ENCODE measurements at places on chromosomes 5 and 9.

GRCh38 chr9:129891569-129891968 lies 56.3 kb downstream of the USP20 start:
- H3K36me3 ChIP-seq = peaks cover 20% of the 10 kb centered on the region
- H3K27ac ChIP-seq = no peak overlapping the region
- H3K27me3 ChIP-seq = no peaks in the 10 kb centered on the region
- H3K4me1 ChIP-seq = peaks cover 15% of the 10 kb centered on the region

- DNase-seq = no peak
- H3K27me3 ChIP-seq = no peaks in the 10 kb centered on the region
- H3K4me1 ChIP-seq = peaks cover 17% of the 10 kb centered on the region
- no peak overlapping the region for H3K4me3 ChIP-seq
These were observed 16.9 kb downstream of the CAMSAP1 start for GRCh38 chr9:135890190-135891026.

DNA sequence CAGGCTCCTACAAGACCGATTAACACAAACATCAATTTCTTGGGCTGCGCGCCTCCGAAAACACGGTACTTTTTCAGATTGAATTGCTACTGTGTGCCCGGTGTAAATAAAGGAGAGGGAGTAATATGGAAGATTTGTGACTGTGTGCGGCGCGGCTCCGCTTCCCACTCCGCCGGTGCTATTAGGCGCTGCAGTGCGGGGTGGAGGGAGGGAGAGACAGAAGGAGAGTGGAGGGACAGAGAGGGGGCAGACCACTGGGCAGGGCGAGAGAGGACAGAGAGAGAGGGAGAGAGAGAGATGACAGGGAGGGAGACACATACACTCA lies 24.7 kb upstream of the RNU6ATAC start:
- DNase-seq = no peak
- no peaks in the 10 kb centered on the region for H3K36me3 ChIP-seq
- H3K27me3 ChIP-seq = peaks cover 27% of the 10 kb centered on the region
- H3K27ac ChIP-seq = no peak overlapping the region
- peaks cover 12% of the 10 kb centered on the region for H3K4me1 ChIP-seq

GRCh38 chr9:10721301-10721700 lies 108.5 kb upstream of the PTPRD start:
- H3K36me3 ChIP-seq = no peaks in the 10 kb centered on the region
- no peak overlapping the region for H3K27ac ChIP-seq
- H3K4me3 ChIP-seq = no peak overlapping the region
- no peak for DNase-seq
- H3K27me3 ChIP-seq = no peaks in the 10 kb centered on the region
- H3K4me1 ChIP-seq = no peaks in the 10 kb centered on the region

- H3K4me1 ChIP-seq = no peaks in the 10 kb centered on the region
- no peaks in the 10 kb centered on the region for H3K27me3 ChIP-seq
- H3K4me3 ChIP-seq = no peak overlapping the region
- no peak overlapping the region for H3K27ac ChIP-seq
- H3K36me3 ChIP-seq = no peaks in the 10 kb centered on the region
- DNase-seq = no peak
These were observed 331.9 kb upstream of the GRIA1 start for GRCh38 chr5:153158608-153159007.

DNA sequence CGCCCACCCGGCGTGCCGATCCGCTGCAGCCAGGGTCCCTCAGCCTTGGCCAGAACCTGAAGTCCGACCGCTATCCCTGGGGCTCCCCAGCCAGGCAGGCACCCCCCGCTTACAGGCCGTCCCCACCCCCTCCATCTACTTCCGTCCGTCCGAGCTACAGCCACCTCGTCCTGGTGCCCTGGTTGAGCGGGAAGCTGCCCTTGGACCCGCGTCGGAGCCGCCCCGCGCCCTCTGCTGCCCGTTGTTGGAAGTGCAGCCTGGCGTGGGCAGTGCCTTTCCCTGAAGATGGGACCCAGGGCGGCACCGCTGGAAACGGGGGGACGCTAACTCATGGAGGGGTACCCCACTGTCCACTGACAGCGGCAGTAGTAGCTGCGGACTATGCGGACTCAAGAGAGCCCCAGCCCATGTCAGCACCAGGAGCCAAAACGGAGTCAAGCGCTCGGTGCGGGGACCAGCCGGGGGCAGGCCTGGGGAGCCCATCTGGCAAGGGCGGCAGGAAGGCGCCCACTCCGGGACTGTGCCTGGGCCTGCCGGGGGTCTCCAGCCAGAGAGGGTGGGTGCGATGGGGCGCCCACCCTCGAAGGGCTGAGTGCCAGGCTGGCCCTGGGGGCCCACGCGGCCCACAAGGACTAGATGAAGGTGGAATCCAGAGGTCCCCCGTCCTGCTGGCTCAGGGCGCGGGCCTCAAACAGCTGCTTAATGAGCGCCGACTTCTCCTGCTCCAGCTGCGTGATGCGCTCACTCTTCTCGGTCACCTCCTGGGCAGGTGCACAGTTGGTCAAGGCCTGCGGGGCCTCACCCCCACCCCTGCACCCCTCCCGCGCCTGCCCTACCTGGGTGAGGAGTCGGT lies 6.1 kb downstream of the SAPCD2 start:
- H3K27ac ChIP-seq = no peak overlapping the region
- no peak for DNase-seq
- H3K27me3 ChIP-seq = no peaks in the 10 kb centered on the region
- no peak overlapping the region for H3K4me3 ChIP-seq

GRCh38 chr9:13244181-13244580 lies 35.3 kb downstream of the MPDZ start:
- H3K4me3 ChIP-seq = no peak overlapping the region
- no peaks in the 10 kb centered on the region for H3K4me1 ChIP-seq
- no peak overlapping the region for H3K27ac ChIP-seq
- DNase-seq = no peak
- H3K27me3 ChIP-seq = no peaks in the 10 kb centered on the region

GRCh38 chr5:473551-474192 lies 30.7 kb downstream of the EXOC3 start:
- peak overlapping the region; percentile 79 for H3K4me3 ChIP-seq
- peaks cover 7% of the 10 kb centered on the region for H3K4me1 ChIP-seq
- no peaks in the 10 kb centered on the region for H3K27me3 ChIP-seq

GRCh38 chr5:56456002-56456401 lies 222.9 kb upstream of the ANKRD55 start:
- H3K27me3 ChIP-seq = no peaks in the 10 kb centered on the region
- H3K27ac ChIP-seq = 0 out of 2 replicates have a peak overlapping the region, but pooled peaks have one; percentile 20
- H3K4me3 ChIP-seq = no peak overlapping the region
- no peaks in the 10 kb centered on the region for H3K36me3 ChIP-seq
- DNase-seq = peak; percentile 76

DNA sequence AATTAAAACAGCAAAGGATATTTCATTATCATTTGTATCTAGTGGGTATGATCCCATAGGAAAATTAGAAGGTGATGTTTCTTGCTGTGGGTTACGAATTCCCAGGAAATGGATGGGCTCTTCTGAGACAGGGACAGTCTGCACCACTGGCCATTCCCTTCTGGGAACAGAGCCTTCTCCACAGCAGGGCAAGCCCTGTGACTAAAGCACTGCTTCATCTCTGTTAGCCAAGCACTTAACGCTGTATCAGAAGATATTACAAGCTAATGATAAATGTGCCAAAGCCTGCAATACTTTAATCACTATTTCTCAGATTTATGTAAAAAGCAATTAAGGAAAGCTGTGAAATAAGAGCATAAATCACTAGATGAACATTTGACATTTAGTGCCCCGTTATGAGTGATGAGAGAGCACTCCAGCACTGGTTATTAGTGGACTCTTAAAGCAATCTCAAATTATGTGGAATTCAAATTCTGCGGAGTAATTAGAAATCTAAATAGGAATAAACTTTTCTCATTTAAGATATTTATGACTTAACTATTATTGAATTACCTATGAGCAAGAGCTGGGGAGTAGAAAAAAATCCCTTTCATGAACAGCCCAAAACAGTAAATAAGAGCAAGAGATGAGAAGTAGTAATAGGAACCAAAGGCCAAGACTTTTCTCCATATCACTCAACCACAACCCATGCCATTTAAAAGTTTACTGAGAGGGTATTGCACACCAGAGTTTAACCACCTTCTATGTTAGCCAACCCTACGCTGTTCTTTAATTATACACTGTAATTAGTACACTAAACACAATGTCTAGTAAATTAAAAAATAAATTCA lies 49.2 kb downstream of the FAM240B start:
- no peak for DNase-seq
- no peaks in the 10 kb centered on the region for H3K27me3 ChIP-seq
- no peak overlapping the region for H3K27ac ChIP-seq
- H3K4me1 ChIP-seq = no peaks in the 10 kb centered on the region

GRCh38 chr9:2771087-2771486 lies 53.8 kb downstream of the KCNV2 start:
- peaks cover 10% of the 10 kb centered on the region for H3K4me1 ChIP-seq
- H3K27ac ChIP-seq = no peak overlapping the region
- no peak overlapping the region for H3K4me3 ChIP-seq
- no peaks in the 10 kb centered on the region for H3K27me3 ChIP-seq

GRCh38 chr9:128923493-128923883 lies 2.7 kb downstream of the PHYHD1 start:
- no peak for DNase-seq
- H3K4me1 ChIP-seq = peaks cover 15% of the 10 kb centered on the region
- H3K36me3 ChIP-seq = peaks cover 3% of the 10 kb centered on the region

GRCh38 chr5:180469586-180469865 lies 24.7 kb upstream of the CNOT6 start:
- no peak overlapping the region for H3K27ac ChIP-seq
- no peaks in the 10 kb centered on the region for H3K36me3 ChIP-seq
- H3K27me3 ChIP-seq = peaks cover 11% of the 10 kb centered on the region
- DNase-seq = no peak
- no peak overlapping the region for H3K4me3 ChIP-seq
- H3K4me1 ChIP-seq = no peaks in the 10 kb centered on the region

DNA sequence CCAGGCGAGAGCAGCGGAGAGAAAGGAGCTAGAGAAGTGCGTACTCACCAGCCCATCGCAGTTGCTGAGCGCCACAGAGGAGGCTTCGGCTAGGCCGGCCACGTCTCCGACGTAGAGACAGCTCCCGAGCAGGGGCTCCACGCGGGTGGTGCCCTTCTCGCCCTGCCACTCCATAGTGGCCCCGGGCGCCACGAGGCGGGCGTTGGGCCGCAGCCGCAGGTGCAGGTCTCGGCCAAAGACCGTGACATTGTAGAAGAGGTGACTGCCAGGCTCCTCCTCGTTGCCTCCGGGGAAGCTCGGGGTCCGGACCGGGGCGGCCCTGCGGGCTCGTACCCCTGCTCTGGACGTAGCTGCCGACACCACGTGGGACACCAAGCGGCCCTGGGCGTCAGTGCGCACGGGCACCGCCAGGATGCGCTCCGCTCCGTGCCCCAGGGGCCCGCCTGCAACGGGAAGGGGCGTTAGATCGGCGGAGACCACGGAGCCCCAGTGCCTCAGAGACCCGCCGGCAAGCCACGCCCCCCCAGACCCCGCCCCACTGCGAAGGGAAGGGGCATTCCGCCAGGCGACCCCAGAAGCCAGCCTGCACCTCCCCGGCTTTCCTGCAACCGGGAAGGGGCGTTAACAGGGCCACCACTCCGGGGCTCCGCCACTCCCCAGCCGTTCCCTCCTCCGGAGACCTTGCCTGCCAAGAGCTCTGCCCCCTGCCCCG lies 1.4 kb downstream of the ADAMTS2 start:
- H3K27ac ChIP-seq = peak overlapping the region; percentile 74
- H3K4me1 ChIP-seq = peaks cover 15% of the 10 kb centered on the region
- DNase-seq = peak; percentile 58
- H3K27me3 ChIP-seq = no peaks in the 10 kb centered on the region
- peak overlapping the region; percentile 93 for H3K4me3 ChIP-seq

DNA sequence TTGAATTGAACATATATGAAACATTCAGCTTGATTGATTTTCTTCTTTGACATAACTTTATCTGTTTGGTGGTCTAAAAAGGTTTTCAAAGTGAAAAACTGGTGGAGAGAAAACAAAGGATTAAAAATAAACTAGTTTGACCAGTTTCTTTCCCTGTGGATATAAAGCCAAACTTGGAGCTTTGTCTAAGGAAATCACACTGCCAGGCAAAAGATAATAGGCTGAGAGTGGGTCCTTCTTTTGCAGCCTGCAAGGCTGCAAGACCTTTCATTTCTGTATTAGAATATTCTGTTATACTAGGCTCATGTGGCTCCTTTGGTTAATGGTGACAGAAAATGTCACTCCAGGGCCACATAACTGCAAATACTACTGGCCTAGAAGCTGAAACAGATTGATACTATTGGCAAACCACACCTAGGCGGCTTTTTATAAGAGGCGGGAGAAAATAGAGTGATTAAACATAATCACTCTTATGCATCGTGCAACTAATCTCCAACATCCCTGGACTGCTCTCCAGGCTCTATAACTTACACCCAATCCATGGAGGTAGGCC lies 129.1 kb upstream of the ZNF462 start:
- no peaks in the 10 kb centered on the region for H3K36me3 ChIP-seq
- no peaks in the 10 kb centered on the region for H3K27me3 ChIP-seq
- DNase-seq = no peak
- no peaks in the 10 kb centered on the region for H3K4me1 ChIP-seq
- H3K27ac ChIP-seq = no peak overlapping the region

DNA sequence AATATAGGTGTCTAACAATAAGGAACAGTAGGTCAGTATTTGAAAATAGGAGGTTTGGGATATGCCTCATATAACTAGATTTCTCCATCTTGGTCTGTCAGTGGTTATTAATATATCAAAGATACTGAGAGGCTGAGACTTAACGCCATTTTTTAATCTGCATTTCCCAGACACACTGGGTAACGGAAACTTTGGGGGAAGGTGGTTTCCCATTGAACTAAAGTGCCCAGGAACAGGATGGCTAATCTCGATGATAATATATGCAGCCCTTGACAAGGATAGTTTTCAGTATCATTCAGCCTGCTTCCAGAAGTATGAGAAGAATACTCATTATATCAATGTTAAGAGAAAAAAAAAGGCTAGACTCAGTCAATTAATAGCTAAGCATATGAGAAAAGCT lies 30.7 kb downstream of the EFNA5 start:
- H3K4me1 ChIP-seq = no peaks in the 10 kb centered on the region
- H3K27ac ChIP-seq = no peak overlapping the region

GRCh38 chr5:91281401-91281800 lies 101.7 kb downstream of the ARRDC3 start:
- H3K4me1 ChIP-seq = peaks cover 16% of the 10 kb centered on the region
- no peaks in the 10 kb centered on the region for H3K36me3 ChIP-seq
- peak; percentile 85 for DNase-seq
- no peak overlapping the region for H3K4me3 ChIP-seq
- H3K27me3 ChIP-seq = no peaks in the 10 kb centered on the region

GRCh38 chr5:73528248-73528647 lies 30.0 kb downstream of the BTF3 start:
- DNase-seq = no peak
- H3K4me3 ChIP-seq = no peak overlapping the region
- no peaks in the 10 kb centered on the region for H3K36me3 ChIP-seq
- H3K27me3 ChIP-seq = no peaks in the 10 kb centered on the region
- peaks cover 10% of the 10 kb centered on the region for H3K4me1 ChIP-seq
- no peak overlapping the region for H3K27ac ChIP-seq

DNA sequence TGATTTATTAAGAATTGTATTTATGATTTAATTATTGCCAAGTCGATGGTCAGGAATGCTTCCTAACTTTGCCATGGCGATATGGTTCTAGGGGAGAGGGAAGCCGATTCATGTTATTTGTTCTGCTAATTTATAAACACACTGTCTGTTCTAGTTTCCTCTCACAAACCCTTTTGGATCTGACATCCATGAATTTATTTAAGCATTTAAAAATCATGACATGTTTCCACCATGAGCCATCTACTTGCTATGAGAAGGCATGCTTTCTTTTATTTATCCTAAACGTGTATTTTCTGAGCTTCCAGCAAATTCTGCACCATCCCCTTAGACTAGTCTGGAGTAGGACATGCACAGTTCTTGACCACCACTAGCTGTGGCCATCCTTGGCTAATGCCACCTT lies 136.6 kb upstream of the STC2 start:
- H3K4me1 ChIP-seq = peaks cover 10% of the 10 kb centered on the region
- DNase-seq = peak; percentile 44
- H3K4me3 ChIP-seq = no peak overlapping the region
- H3K27ac ChIP-seq = no peak overlapping the region
- no peaks in the 10 kb centered on the region for H3K27me3 ChIP-seq
